ENCODE measurements at places on chromosomes 12 and 14.

- DNase-seq, result no peak
Observed at GRCh38 chr12:114360485-114360884, 45.5 kb downstream of the TBX5 start.

- no peak for DNase-seq
Observed at GRCh38 chr14:35632676-35633075, 98.7 kb downstream of the INSM2 start.

DNA sequence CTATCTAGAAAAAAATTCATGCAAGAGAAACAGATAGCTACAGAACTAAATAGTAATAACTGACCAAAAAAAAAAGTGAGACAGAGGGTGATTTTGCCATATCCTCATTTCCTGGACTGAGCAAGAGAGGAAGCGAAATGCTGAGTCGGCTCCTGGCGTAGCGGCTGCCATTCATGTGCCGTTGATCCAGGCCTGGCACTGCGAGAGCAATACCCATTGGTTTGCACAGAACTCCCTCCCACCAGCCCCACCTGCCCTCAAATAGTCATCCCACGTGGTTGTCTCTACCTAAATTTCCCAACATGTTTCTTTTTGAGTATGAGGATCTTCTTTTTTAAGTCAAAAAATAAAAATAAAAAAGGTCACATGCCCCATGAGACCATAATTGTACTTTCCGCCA lies 9.4 kb upstream of the WNT5B start:
- peak; percentile 50 for DNase-seq

DNA sequence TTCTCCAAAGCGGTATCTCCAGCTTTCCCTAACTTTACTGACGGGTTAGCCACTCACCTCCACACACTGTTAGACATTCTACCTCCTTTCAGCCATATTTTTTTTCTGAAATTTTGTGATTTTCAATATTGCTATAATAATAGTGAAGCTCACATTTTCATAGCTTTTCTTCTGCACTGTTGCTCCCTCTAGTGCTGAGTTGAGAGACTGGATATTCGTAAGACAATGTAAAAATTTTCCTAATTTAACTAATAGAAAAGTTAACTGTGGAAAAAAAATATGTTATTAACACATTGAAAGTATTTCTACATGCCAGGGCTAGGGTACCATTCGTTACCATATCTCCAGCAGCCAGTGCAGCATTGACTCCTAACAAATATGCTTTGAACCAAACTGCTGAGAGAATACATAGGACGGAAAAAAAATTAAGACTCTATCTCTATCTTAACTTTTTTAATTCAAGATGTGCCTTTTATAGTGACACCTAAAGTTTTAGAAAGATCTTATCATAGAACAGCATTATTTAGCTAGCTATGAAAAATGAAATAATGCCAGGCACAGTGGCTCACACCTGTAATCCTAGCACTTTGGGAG lies 48.7 kb upstream of the ABCC9 start:
- peak; percentile 47 for DNase-seq

DNA sequence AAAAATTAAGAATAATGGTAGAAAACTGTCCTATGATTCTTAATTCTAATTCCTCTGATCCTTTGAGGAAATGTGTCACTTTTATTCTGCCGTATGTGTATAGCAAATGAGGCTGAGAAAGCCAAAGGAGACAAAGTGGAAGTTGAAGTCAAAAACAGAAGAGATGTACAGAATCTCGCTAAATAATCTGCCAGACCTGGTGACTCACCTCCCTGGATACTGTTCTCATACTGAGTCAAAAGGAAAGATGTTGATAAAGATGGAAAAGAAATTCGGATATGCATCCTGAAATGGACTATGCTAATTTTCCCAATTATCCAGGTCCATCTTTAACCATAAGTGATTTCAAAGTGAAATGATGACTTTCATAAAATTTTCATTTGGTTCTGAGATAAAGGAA lies 92.5 kb downstream of the DUSP6 start:
- no peak for DNase-seq

DNA sequence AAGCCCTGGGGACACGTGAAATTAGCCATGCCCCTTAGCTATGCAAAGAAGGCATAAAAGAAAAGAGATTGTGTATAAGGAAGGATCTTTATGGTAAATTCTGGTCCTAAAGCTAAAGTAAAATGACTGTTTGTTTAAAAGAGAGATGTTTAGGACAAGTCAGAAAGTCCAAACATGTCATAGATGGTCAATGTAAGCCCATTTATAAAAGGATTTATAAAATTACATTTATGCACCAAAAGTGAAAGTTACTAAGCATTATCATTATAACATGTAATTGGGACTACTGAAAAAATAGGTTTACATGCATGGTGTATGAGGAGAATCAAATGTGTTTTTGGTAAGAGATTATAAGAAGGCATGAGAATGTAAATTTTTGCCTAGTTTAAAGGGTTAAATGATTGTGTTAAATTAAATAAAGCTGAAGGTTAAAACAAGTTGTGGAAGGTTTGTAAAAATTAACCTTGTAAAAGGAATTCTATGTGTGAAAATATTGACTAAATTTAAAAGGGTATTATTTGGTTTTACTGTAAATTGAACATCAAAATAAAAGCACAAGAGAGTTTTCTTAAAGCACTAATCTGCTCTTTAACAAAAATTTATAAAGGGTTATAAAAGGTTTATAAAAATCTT lies 50.4 kb upstream of the TSPAN8 start:
- no peak for DNase-seq

DNA sequence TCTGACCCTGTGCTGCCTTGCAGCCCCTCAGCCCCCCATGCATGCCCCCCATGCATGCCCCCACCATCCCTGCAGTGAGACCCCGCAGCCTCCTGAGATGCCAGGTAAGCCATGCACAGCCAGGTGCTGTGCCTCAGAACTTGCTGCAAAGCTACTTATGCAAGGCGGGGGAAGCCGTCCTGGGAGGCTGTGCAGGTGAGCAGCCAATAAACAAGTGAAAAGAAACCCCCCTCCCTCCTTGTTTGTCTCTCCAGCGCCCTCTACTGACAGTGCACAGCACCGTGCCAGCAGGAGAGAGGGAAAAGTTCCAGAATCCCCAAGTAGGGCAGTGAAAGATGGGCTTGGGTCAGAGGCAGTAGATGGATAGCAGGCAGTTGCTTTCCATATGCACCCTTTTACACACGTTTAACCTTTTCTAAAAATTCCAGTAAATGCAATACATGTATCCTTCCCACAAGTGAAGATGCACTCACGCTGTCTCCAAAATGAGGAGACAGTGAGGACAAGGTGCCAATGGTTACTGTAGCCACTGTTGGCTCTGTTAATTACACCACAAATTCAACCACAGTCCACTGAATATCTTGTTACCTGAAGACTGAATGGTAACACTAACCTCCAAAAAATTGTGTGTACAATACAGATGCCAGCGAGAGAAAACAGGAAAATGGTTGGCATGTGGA lies 18.0 kb downstream of the TNFAIP2 start:
- peak; percentile 53 for DNase-seq

- DNase-seq, result peak; percentile 55
Observed at GRCh38 chr12:26271889-26272492, 76.6 kb downstream of the SSPN start.

GRCh38 chr12:117450209-117450608 lies 88.8 kb upstream of the NOS1 start:
- DNase-seq, result no peak

DNA sequence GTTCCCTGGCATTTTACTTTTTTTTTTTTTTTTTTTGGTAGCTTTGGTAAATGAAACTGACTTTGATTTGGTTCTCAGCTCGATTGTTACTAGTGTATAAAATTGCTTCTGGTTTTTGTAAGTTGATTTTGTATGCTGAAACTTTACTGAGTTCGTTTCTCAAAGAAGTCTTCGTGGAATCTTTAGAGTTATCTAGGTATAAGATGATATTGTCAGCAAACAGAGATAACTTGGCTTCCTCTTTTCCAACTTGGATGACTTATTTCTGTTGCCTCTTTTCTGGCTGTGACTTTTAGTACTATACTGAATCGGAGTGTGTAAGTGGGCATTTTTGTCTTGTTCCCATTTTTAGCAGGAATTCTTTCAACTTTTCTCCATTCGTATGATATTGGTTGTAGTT lies 28.1 kb downstream of the USP15 start:
- no peak for DNase-seq

DNA sequence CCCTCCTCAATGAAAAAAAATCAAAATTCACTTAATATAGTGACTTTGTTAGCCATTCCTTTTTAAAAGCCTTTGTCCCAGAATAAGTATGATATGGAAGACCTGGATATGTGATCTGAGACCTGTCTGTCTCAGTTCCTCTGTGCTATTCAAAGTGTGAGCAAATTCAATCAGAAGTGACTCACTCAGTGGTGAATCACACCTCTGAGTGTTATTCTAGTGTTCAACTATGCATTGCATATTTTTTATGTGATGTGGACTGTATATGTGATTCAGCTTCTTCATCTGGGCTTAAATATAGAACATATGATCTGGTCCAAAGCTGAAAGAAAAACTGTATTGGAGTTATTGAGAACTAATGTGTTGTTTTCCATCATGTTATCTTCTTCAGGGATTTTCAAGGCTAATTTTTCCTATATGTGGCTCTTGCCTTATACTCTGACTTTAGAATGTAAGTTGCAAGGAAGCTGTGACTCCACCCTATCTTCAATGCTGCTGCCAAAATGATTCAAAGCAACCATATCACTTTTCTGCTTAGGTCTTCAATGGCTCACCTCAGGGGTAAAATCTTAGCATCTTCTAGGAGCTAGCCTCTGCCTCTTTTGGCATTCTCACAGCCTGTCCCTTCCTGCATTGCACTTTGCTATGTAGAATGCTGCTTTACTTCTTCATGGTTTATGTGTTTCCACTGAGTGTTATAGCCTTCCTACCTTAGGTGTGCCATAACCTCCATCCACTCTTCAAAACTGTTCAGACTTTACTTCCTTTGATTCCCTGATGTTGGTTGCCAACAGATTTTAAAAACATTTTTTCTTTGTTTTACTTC lies 169.8 kb downstream of the OTOGL start:
- no peak for DNase-seq

DNA sequence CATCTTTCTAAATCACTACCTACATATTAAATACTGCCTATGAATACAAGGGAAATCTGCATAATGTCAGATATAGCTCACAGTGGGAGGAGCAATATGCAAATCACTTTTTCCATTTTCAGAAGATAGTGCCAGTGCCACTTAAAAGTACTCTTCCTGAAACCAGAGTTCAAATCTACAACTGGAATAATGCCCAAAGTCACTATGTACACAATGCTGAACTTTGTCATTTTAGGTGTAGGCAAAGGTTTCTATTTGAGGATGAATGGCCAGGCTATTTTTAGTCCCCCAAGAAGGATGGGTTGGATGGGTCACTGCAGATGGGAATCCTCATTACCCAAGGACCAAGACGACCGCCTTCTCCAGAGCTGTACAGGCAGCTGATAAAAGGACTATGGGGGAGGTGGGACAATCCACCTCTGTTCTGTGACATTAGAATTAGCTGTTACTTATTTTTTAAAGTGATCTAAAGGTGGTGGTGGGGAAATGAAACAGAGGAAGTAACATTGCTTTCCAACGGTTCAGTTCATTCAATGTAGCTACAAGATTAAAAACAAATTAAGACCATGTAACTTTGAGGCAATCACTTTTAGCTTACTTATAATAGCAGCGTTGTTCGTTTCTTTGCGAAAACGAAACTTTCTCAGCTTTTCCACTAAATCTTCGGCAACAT lies 5.6 kb downstream of the GMFB start:
- DNase-seq, result no peak

DNA sequence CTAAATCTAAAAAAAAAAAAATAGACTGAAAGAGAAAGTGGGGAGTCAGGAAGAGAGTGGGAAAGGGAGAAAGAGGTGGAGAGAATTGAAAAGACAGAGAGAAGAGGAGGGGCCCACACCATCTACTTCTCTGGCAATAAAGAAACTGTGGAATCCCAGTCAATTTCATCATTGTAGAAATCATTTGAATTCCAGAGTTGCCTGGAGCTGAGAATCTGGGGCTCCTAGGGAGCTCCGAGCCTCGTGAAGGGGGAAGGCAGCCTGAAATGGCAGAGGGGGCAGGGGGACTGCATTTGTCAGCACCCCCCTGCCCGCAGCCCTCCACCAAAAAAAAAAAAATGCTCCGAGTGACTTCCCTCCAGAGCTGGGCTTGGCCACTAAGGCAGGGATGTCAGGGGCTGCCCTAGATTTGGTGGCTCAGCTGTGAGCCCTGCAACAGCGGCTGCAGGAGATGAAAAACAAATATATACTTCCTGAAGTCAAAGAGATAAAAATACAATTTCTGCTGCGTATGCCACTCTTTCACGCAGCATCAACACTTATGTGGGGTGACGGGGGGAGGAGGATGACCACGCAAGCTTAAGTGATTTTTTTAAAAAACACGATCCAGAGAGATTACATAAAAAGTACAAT lies 80.5 kb downstream of the BCL11B start:
- no peak for DNase-seq

DNA sequence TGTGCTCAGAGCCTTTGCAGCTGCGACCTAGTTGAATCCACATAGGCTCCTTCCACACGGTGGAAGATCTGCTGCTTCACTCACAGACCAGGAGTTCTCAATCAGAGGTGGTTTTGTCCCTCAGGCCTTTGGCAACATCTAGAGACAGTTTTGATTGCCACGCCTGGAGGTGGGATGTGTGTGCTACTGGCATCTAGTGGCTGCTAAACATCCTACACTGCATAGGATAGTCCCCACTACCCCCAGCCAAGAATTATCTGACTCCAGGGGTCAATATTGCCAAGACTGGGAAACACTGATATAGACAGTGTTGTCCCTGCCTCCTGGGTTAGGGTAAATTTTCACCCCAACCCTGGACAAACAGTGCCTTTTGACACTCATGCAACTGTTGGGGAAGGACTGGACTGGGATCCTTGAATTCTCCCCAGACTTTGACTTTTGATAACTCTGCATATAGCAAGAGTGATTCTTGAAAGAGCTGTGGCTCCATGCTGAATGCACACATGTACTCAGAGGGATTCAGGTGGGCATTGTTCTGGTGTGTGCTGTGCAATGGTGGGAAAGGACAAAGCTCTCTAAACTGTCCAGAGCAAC lies 39.8 kb downstream of the BAZ2A start:
- DNase-seq, result no peak

DNA sequence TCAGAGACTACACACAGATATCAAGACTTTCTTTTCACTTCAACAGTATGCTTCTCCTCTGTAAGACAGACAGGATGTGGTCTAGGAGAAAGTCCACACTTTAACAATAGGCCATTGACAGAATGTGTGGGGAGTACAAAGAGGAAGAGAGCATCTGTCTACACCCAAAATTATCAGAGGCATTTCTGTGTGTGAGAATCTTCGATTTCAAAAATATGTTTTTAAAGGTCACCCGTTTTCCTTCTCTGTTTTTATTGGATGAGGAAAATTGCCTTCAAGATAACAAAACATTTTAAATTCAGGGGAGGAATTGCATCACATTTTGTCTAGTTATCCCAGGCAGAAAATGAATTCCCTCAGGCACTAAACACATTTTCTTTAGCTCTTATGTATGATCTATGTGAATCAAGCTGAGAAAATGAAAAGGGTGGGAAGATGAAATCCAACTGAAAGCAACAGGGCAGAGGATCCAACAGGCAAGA lies 16.4 kb downstream of the NAV3 start:
- no peak for DNase-seq

GRCh38 chr14:33386781-33387180 lies 448.1 kb downstream of the NPAS3 start:
- DNase-seq, result peak; percentile 16

GRCh38 chr12:3352230-3352629 lies 138.8 kb upstream of the PRMT8 start:
- DNase-seq, result peak; percentile 91
